ENCODE measurements at places on chromosomes 6 and 20. TPM values are rescaled to one million over a fixed set of nuclear protein-coding genes. Genes with fewer than 3 reads are reported as not detected.
A peak's percentile ranks its signal among the peaks of the same experiment; 100 is the strongest.

RIPOR3 gene
- polyA plus RNA-seq = 9.3 TPM

FAM8A1 gene
- polyA plus RNA-seq = 31.0 TPM

APMAP gene
- polyA plus RNA-seq = 46.8 TPM

SLC24A3 gene
- polyA plus RNA-seq = 9.9 TPM

DNA sequence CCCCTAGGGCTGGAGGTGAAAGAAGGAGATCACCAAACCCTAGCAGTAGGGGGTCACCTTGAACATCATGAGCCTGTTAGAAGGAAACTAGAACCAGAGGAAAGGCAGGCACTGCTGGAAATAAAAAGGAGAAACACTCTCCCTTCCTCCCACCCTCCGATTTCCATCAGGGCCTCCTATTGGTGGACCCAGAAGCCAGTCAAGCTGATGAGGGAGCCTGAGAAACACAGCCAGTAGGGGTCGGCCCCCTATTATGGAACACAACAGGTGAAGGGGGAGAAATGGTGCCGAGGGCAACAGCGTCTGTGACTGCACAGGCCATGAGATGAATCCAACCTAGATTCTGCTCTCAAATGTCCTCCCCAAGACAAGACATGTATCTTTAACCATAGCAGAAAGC, 156.1 kb upstream of the LRFN2 start:
- no peak for DNase-seq
- peaks cover 5% of the 10 kb centered on the region for H3K4me1 ChIP-seq
- H3K36me3 ChIP-seq = no peaks in the 10 kb centered on the region

- no peaks in the 10 kb centered on the region for H3K27me3 ChIP-seq
- peaks cover 2% of the 10 kb centered on the region for H3K4me1 ChIP-seq
- no peak overlapping the region for H3K4me3 ChIP-seq
Measured at GRCh38 chr6:81793821-81794475, 41.5 kb upstream of the TENT5A start.

DNA sequence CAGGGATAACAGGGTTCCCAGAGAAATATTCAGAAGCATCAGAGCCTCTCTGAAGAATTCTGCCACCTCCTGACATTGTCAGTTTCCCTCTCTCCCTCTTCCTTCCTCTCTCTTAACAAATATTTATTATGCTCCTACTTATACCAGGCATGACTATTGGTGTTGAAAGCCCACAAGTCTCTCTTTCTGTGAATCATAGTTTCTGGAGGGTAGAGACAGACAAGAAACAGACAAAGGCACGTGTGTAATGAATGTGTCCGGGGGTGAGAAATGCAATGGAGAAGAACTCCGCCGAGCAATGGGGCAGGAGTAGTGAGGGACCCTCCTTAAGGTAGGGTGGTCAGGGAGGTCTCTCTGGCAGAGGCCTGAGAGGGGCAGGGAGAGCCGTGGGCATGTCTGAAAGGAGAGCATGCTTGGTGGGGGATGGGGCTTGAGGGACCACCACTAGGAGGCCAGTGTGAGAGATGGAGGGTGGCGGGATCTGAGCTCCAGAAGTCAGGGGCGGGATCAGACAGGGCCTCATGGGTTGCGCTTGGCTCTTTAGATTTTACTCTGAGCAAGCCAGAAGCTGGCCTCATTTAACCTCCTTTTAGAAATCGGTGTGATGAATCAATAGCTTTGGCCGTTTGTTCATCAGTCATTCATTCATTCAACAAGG, 57.3 kb downstream of the EYA2 start:
- no peak overlapping the region for H3K27ac ChIP-seq
- H3K36me3 ChIP-seq = no peaks in the 10 kb centered on the region
- DNase-seq = no peak
- H3K27me3 ChIP-seq = peaks cover 3% of the 10 kb centered on the region

ALDH8A1 gene
- 0.70 TPM for polyA plus RNA-seq

GTSF1L gene
- not detected for polyA plus RNA-seq

TSHZ2 gene
- polyA plus RNA-seq = 10.7 TPM

DNA sequence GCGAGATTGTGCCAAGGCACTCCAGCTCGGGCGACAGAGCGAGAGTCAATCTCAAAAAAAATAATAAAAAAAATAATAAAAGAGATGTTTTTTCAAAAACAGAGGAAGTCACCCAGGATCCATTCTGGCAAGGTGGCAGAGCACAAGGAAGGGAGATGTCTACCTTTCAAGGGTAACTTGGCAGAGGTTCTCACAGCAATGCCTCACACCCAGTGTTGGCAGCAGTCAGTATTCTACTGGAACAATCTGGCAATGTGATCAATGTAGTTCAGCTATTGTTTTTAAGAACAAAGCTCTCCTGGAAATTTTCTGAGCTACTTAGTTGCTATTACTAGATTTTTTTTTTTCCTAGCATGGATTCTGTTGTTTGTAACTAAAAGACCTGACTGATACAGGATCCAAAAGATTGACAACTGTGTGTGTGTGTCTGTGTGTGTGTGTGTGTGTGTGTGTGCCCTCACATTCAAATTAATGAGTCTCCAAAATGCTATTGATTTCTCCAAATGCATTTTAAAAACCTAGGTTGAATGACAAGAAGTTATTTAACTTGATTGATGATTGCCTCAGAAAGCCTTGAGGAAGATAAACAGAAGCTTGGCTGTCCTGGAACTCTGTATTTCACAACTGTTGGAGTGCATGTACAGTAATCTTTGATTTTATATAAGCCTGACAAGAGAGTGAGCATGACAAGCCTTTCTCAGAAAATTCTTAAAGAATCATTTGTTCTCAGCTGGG, 114.1 kb upstream of the RREB1 start:
- H3K4me1 ChIP-seq = peaks cover 9% of the 10 kb centered on the region
- DNase-seq = no peak
- no peaks in the 10 kb centered on the region for H3K36me3 ChIP-seq

DNA sequence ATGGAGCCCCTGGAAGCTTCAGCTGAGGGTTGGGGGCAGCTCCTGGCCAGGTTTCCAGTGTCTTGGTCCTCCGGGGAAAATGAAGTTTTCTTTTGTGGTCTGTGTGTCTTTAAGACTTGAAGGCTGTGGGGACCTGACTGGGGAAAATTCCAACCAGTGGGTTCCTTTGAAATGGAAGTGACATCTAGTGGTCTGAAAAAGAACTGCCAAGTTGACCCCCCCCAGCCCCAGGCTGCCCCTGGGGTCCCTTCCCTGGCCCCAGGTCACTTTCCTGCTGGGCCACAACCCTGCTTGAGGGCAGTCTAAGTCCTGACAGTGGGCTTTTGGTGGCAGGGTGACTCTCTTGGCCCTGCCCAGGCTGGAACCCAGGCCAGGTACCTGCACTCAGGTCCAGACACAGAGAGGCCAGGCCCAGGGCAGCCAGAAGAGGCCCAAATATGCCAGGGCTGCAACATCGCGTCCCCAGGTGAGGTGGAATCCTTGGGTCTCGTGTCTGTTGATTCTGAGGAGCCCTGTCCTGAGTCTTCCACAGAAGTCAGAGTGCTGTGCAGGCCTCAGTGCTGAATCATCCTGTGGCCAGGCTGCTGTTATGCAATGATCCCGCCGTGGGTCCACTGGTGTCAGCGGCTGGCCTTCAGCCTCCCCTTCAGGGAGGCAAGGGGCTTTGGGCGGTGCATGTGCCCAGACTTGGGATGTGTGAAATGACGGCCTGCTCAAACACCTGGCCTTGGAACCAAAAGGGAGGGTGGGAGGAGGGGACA, 68.4 kb downstream of the VEGFA start:
- no peaks in the 10 kb centered on the region for H3K36me3 ChIP-seq
- peak overlapping the region; percentile 61 for H3K27ac ChIP-seq
- DNase-seq = peak; percentile 65

GRCh38 chr20:19850198-19850533, 92.1 kb downstream of the RIN2 start:
- H3K27me3 ChIP-seq = no peaks in the 10 kb centered on the region
- peaks cover 9% of the 10 kb centered on the region for H3K4me1 ChIP-seq
- peak; percentile 51 for DNase-seq
- H3K4me3 ChIP-seq = no peak overlapping the region
- no peak overlapping the region for H3K27ac ChIP-seq

MLN gene
- polyA plus RNA-seq = 154 TPM

GRCh38 chr6:14192216-14192788, 74.7 kb downstream of the CD83 start:
- no peak overlapping the region for H3K4me3 ChIP-seq
- peaks cover 11% of the 10 kb centered on the region for H3K27me3 ChIP-seq
- DNase-seq = no peak
- H3K4me1 ChIP-seq = no peaks in the 10 kb centered on the region

DNA sequence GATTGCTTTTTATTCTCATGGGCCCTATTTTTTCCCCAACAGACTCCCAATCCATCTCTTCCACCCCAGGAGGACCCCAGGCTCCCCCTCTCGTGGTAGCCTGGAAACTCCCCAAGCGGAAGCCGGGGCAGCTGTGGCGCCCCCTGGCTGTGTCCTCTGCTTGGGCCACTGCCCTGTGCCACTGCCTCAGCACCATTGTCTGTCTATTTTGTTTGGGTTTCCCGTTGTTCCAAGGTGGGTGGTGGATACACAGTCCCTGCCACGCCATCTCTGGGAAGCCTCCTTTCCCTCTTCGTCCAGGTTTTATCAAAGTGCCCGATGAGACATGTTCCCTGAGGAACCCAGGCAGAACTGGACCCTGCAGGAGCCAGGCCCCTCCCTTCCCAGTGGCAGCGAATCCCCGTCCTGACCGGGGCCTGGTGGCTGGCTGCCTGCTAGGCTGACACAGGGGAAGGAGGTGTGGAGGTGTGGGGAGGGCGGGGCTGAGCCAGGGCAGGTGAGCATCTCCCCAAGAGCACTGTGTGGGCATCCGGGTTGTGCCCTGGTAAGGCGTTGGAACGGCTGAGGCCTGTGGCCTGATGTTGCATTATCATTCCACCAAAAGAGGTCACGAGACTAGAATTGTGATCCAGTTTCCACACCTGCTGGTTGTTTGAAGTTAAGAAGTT, 228.2 kb downstream of the CDH4 start:
- H3K36me3 ChIP-seq = no peaks in the 10 kb centered on the region
- H3K27ac ChIP-seq = no peak overlapping the region
- H3K27me3 ChIP-seq = no peaks in the 10 kb centered on the region
- H3K4me3 ChIP-seq = no peak overlapping the region

DEFB124 gene
- polyA plus RNA-seq = 0.21 TPM

- H3K4me3 ChIP-seq = no peak overlapping the region
- H3K27me3 ChIP-seq = no peaks in the 10 kb centered on the region
- H3K4me1 ChIP-seq = no peaks in the 10 kb centered on the region
- no peak for DNase-seq
- H3K27ac ChIP-seq = no peak overlapping the region
Measured at GRCh38 chr6:101607111-101607690, 213.7 kb downstream of the GRIK2 start.

DNA sequence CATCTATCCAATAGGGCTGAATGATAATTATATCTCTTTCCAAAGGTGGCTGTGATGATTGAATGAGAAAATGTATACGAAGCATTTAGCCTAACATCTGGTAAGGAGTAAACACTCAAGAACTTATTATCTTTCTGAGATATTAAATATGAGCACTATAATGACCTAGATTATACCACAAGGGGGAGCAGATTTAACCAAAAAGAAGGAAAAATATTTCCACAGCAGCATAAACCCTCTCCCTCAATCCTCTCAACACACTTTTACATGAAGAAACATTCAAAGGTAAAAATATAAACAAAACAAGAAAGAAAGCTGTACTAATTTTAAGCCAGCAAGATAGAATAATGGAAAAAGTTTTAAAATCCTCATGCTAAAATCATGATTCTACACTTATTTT, 68.4 kb downstream of the SHPRH start:
- H3K27me3 ChIP-seq = no peaks in the 10 kb centered on the region
- H3K4me3 ChIP-seq = no peak overlapping the region
- H3K4me1 ChIP-seq = no peaks in the 10 kb centered on the region
- H3K36me3 ChIP-seq = peaks cover 11% of the 10 kb centered on the region

SLC22A2 gene
- polyA plus RNA-seq = 0.04 TPM
